ENCODE measurements at places on chromosomes 11 and 22. TPM values are rescaled to one million over a fixed set of nuclear protein-coding genes. Genes with fewer than 3 reads are reported as not detected.

DNA sequence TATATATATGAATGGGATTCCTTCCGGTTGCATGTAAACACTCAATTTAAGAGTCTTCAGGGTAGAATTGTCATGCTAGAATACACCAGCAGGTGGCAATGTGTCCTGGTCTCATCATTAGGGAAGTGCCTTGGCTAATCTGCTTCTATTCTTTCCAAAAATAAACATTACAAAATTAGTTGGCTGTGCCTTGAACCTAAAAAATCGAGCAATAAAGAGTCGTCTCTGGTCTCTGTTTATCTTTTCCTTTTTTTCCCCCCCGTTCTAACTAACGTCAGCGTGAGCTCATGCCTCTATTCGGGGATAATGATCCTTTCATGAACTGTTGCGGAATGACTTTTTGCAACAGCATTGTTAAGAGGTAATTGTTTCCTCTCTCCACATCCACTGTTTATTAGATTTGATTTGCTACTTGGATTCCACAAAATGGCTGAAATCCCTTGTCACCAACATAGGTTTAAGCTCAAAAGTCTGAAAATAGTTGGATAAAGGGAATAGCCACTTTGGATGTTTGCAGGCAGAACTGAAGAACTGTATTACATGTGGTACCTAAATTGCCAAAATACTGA lies 1.2 kb upstream of the ARHGEF12 start:
- peak; percentile 70 for DNase-seq

DNA sequence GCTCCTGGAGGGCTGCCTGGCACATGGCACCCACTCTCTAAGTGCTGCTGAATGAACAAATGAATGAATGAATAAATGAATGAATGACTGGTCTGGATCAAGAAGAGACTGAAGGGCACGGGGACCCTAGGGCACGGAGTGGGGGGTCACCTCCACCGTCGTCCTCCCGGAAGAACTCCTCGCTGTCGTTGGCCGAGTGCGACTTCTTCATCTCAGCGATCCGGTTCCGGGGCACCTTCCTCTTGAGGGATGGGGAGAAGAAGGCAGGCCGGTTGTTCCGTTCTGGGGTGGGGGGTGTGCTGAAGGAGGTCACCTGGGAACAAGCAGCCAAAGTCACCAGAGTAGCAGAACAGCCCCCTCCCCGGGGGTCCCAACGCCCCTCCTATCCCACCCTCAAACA lies 36.0 kb downstream of the NUP50 start:
- DNase-seq: no peak

GRCh38 chr11:68266936-68267880 lies 4.6 kb downstream of the C11orf24 start:
- DNase-seq: no peak

DNA sequence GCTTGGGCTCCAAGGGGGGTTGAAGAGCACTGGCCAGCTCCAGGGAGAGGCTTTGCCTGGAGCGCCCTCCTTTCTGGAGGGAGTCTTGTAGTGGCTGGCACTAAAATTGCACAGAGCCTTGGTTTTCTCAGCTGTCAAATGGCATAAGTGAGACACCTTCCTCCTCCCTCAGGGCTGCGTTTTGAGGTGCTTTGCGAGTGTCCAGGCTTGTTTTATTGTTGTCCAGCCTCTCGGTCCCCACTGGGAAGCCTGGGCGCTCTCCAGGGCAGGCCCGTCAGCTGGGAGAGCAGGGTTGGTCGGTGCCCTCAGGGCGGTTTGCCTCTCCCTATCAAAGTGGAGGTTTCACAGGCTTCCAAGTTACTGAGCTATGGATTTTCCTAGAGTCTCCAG lies 149.3 kb upstream of the B3GAT1 start:
- no peak for DNase-seq

DNA sequence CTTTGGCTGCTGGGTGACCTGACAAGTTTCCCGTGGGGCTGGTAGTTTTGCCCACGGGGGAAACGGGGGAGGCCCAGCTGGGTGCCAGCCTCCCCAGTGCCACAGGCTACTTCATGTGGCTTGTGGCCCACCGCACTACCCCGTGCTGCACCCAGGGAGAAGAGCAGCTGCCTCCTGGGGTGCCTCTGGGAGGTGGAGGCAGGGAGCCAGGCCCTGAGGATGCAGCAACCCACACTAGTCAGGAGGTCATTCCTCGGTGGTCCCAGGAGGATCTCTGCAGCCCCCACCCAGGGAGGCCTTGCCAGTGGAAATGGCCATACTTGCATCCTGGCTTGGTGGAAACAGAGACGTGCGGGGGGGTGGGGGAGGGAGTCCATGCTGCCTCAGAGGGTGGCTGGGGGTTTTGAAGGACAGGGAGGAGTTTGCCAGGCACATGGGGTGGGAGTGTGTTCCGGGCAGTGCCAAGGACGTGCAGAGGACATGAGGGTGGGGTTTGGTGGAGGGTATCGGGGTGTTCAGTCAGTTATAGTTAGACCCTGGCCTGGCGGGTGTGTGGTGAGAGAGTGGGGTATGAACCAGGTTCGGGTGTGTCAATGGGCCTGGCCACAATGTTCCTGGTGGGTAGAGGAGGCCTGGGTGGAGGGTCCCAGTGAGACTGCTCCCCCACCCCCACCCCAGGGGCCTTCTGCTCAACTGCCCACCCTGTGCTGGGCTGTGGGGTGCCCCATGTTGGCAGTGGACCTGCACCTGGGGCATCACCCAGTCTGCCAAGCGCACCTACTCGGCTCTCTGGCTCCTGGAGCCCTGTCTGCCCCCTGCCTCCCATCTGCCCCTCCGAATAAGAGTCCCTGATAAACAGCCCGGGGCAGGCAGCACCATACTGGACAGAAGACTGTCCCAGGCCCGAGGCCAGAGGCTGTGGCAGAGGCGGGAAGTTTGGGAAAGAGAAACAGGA lies 3.8 kb downstream of the PIM3 start:
- peak; percentile 22 for DNase-seq

- no peak for DNase-seq
Measured at GRCh38 chr11:66492161-66492865, 12.1 kb downstream of the DPP3 start.

- DNase-seq: no peak
Measured at GRCh38 chr11:116980136-116980793, 118.0 kb downstream of the SIK3 start.

- no peak for DNase-seq
Measured at GRCh38 chr11:8267280-8267679, 3.6 kb upstream of the LMO1 start.

DNA sequence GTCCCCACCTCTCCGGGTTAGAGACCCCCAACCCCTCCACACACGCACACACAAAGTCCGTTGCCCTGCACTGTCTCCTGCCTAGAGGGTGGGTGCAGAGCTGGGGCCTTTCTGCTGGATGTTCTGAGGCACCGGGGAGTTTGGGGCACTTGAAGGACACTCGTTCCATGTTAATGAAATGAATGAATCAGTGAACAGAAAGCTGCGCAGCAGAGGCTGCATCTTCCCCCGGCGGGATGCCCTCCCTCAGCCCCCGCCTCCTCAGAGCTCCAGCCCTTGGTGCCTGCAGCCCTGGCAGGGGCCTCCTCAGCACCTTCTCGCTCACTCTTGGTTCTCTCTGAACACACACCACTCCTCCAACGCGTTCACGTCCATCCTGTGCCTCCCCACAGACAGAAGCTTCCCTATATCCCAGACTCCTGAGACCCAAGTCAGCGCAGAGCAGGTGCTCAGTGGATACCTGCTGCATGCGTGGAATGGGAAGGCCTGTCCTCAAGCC lies 611.9 kb downstream of the TBC1D22A start:
- DNase-seq: no peak

DNA sequence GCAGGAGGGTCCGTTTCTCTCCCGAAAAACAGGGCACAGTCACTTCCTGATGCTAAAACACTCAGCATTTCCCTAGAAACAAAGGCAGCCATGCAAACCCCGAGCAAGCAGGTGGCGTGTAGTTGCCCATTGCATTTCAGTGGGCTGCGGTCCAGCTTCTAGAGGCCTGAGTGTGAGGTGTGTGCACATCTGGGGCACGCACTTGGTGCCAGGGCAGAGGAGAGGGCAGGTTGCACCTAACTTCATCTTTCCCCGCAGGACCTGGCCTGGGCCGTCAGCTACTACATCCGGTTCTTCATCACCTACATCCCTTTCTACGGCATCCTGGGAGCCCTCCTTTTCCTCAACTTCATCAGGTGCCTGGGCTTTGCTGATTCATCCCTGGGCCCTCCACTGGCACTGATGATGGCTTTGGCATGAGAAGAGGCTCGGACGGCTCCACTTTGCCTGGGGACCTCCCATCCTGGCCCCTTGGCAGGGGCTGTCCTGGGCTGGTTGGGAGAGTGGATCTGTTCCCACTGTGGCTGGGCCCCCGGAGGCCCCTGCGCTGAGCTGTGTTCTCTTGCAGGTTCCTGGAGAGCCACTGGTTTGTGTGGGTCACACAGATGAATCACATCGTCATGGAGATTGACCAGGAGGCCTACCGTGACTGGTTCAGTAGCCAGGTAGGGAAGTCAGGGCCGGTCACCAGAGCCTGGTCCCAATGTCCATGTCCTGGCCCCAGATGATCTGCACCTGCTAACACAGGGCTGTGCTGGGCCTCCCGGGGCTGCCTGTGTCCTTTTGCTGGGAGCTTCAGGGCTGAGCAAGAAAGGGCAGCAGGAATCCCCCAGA lies 28.4 kb downstream of the FADS3 start:
- no peak for DNase-seq

GRCh38 chr11:131486100-131486499 lies 115.7 kb downstream of the NTM start:
- no peak for DNase-seq

DNA sequence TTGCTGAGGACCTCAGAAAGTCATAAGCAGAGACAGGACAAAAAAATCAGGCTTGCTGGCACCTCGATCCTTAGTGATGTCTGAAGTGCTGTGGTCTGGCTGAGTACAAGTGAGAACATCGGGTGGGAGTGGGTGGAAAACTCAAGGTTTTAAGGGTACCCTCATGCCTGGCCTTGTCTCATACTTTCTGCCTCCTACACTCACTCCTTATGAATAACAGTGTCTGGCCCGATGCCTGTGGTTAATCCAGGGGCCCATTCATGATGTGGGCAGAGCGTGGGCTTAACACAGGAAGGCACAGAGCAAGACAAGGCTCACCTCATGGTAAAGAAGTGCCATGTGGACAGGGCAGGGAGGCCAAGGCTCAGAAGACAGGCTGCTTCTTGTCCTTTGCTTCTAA lies 11.0 kb upstream of the UCP3 start:
- DNase-seq: no peak

- DNase-seq: no peak
Measured at GRCh38 chr22:21996175-21996720, 13.7 kb upstream of the TOP3B start.

DNA sequence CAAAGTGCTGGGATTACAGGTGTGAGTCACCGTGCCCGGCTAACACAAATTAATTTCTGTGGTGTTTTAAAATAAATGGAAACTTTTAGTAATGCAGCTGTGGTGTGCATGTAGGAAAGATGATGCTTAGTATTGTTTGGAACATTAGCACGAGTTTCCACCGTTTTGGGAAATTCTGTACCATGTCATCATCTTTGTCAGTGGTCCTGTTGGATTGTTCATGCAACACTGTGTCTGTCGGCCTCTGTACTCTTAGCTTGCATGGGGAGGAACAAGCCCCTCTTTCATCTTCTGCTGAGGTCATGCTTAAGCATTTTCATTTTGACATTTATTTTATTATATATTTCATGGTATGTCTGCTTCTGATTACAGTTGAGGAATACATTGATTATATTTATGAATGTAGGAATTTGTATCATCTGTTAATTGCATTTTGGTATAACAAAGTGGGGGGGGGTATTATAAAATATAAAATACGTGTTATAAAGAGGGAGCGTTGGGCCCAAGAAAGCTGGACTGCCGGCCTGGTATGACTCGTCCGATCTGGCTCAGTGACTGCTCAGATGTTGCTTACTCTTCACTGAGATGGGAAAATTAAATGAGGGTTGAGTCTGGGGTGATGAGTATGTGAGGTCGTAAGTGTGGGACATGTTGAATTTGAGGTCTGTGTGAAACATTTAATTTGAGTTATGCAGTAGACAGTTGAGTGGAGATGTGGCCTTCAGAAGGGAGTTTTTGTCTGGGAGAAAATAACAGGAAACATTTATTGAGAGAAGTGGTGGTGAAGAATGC lies 28.7 kb downstream of the CECR2 start:
- DNase-seq: no peak

DNA sequence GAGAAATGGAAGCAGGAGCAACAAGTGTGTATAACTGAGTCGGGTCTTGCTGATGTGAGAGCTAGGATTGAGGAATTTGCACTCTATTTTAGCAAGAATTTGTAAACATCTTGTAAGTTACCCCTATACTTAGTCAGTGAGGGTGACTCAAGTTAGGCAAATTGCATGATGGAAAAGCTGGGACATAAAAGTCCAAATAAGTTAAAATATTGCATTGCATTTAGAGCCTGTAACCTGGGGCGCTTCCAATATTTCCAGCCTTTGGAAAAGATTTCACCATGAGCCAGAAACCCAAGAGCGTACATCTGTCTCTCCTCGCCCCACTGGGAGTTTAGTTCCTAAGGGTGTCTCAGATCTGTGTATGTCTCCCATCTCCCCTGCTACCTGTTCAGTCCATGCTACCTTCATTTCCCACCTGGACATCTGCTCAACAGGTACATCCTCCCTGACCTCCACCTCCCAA lies 37.0 kb upstream of the ACCSL start:
- DNase-seq: no peak

DNA sequence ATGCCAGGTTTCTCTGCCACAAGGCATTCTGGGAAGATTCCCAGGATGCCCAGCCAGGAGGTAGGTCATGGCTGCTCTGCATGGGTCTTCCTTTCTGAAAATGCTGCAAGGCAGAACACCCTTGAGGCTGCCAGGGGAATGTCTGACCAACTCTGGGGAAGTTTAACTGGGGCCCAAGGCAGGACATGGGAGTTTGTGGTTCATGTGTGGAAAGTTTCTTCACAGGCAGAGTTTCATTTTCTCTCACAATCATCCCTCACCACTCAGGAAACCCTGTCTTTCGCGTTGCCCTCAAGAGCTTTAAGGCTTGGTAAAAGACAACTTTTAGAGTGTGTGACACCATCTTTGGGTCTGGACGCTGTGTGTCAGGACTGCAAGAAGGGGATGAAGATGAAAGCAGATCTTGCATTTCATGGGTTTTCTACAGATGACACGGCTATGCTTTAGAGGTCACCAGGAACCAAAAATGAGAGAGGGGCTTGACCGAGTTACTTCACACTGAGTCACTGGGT lies 133.5 kb downstream of the CD44 start:
- DNase-seq: no peak

GRCh38 chr11:69380921-69381581 lies 87.1 kb downstream of the MYEOV start:
- no peak for DNase-seq

GRCh38 chr11:96486890-96487611 lies 97.2 kb downstream of the JRKL start:
- no peak for DNase-seq

GRCh38 chr11:67436459-67437081 lies 912 bp downstream of the PTPRCAP start:
- no peak for DNase-seq

The KCTD14 gene
- total RNA-seq: 8.3 TPM

The SYT8 gene
- total RNA-seq: not detected

The ELFN2 gene
- total RNA-seq: not detected

The PARVA gene
- total RNA-seq: 90.4 TPM

The CSRP3 gene
- total RNA-seq: not detected
